ENCODE measurements at places on chromosomes 6 and 20. TPM values are rescaled to one million over a fixed set of nuclear protein-coding genes. Genes with fewer than 3 reads are reported as not detected.

The PLEKHG1 gene
- 1.6 TPM for polyA plus RNA-seq

The SAMD3 gene
- not detected for polyA plus RNA-seq

The EFCAB8 gene
- polyA plus RNA-seq, result not detected

The RIPOR2 gene
- polyA plus RNA-seq, result 2.5 TPM

The ACTL10 gene
- 0.63 TPM for polyA plus RNA-seq

The COL9A1 gene
- polyA plus RNA-seq, result 1.3 TPM

The VSX1 gene
- not detected for polyA plus RNA-seq

The FOXP4 gene
- 9.1 TPM for polyA plus RNA-seq

The HLA-DRA gene
- polyA plus RNA-seq, result 382 TPM

The HLA-DOB gene
- 0.26 TPM for polyA plus RNA-seq

The CYP21A2 gene
- 3.6 TPM for polyA plus RNA-seq

The FAM217A gene
- polyA plus RNA-seq, result not detected

The TRIM40 gene
- 2.9 TPM for polyA plus RNA-seq

The KHDRBS2 gene
- polyA plus RNA-seq, result not detected

The FHL5 gene
- polyA plus RNA-seq, result 106 TPM

The TRIM10 gene
- polyA plus RNA-seq, result 0.13 TPM

The SLC17A5 gene
- 10.7 TPM for polyA plus RNA-seq

The BPIFA1 gene
- polyA plus RNA-seq, result not detected

The SLC22A16 gene
- polyA plus RNA-seq, result not detected

The FRMD1 gene
- polyA plus RNA-seq, result 0.03 TPM

The WFDC8 gene
- not detected for polyA plus RNA-seq

The TSPO2 gene
- polyA plus RNA-seq, result not detected

The C20orf204 gene
- 2.1 TPM for polyA plus RNA-seq

The SLC22A2 gene
- 3.9 TPM for polyA plus RNA-seq

The RAD21L1 gene
- not detected for polyA plus RNA-seq

The EPPIN gene
- not detected for polyA plus RNA-seq

The CENPW gene
- 1.7 TPM for polyA plus RNA-seq

The NRSN1 gene
- not detected for polyA plus RNA-seq

The FAM209B gene
- polyA plus RNA-seq, result 0.92 TPM

The SLC13A3 gene
- polyA plus RNA-seq, result not detected

The OVOL2 gene
- polyA plus RNA-seq, result 3.1 TPM

The TFAP2D gene
- not detected for polyA plus RNA-seq

The OTOR gene
- not detected for polyA plus RNA-seq

The TNFRSF6B gene
- 73.9 TPM for polyA plus RNA-seq

The SLC2A10 gene
- 9.7 TPM for polyA plus RNA-seq

The BPIFB6 gene
- not detected for polyA plus RNA-seq

The OPRM1 gene
- 0.08 TPM for polyA plus RNA-seq

The MEP1A gene
- 0.10 TPM for polyA plus RNA-seq

The NHSL1 gene
- polyA plus RNA-seq, result 0.56 TPM

The SH3BGRL2 gene
- 18.2 TPM for polyA plus RNA-seq

The MAP7 gene
- polyA plus RNA-seq, result 5.3 TPM

The TNXB gene
- 86.1 TPM for polyA plus RNA-seq

Measured in aorta (tissue), 5 donors.